Skin of body (tissue), 3 donors: ENCODE measurements at places on chromosomes 3 and 15. TPM values are rescaled to one million over a fixed set of nuclear protein-coding genes. Genes with fewer than 3 reads are reported as not detected.
A peak's percentile ranks its signal among the peaks of the same experiment; 100 is the strongest.

- no peak for DNase-seq
These were observed 50.9 kb upstream of the SPRED1 start for GRCh38 chr15:38201714-38202113.

GRCh38 chr3:57169108-57169507 lies 4.0 kb upstream of the IL17RD start:
- DNase-seq, result no peak

DNA sequence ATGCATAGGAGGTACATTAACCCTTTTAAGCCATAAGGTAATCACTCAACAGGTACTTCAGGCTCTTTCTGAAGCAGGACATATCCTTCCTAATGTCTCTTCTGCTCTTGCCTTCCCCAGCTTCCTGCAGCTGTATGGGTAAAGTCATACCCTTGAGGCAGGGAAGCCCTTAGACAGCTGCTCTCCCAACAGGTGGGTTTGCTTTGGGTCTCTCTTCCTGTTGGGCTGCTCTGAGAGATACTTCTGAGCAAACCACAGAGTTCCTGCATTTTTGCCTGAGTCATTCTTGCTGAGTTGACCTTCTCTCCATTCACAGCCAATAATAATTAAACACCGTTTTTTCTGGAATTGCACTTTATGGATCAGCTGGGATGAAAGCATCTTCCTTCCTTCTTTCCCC lies 2.0 kb upstream of the TRAT1 start:
- DNase-seq, result no peak

DNA sequence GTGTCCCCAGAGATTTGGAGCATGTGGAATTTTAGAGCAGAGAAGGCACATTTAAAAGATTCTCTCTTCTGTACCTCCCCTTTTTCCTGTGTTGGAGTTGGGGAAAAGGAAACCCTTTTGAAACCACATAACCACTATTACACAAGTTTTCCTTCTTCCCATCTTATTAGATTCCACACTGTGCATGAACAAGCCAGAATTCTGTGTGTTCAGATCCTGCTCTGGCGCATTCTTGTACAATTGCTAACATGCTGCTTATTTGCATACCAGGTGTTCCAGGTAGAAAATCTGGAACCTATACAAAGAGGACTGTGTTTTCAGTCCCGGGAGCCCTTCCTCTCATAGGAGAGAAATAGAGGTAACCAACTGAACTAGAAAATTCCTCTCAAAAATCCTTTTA lies 2.6 kb upstream of the CIB2 start:
- DNase-seq, result peak; percentile 9

The HCN4 gene
- total RNA-seq, result 0.10 TPM

The CGNL1 gene
- total RNA-seq, result 23.5 TPM
